ENCODE measurements at places on chromosomes 16 and 17.
A peak's percentile ranks its signal among the peaks of the same experiment; 100 is the strongest.

DNA sequence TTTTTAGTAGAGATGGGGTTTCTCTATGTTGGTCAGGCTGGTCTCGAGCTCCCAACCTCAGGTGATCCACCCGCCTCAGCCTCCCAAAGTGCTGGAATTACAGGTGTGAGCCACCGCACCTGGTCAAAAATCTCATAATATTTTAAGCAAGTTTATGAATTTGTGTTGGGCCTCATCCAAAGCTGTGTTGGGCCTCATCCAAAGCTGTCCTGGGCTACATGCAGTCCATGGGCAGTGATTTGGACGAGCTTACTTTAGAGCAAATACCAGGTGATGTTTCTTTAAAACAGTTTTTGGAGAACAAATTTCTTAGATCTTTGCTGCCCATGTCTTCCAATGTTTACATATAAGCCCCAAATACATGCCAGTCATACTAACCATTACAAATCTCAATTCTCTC, 84.4 kb upstream of the C17orf78 start:
- no peak for DNase-seq

DNA sequence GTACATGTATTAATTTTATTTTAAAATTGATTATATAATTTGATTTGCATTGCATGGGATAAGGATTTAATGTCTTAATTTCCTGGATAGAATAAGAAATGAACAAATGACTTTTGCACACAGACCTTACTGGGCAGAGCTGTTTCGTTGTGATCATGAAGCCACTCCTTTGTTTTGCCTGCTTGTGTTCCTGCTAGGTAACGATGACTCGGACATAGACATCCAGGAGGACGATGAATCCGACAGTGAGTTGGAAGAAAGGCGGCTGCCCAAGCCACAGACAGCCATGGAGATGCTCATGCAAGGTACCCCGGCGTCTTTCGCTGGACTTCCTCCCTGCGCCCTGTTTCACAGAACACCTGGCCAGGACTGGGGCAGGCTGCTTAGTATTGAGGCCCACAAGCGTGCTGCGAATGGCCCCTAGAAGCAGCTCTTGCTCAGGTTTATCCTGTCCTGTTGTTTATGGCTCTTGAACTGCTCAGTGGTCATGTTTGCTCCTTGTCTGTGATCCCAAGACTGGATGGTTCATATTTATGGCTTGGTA, 29.6 kb downstream of the CLUAP1 start:
- DNase-seq = no peak

DNA sequence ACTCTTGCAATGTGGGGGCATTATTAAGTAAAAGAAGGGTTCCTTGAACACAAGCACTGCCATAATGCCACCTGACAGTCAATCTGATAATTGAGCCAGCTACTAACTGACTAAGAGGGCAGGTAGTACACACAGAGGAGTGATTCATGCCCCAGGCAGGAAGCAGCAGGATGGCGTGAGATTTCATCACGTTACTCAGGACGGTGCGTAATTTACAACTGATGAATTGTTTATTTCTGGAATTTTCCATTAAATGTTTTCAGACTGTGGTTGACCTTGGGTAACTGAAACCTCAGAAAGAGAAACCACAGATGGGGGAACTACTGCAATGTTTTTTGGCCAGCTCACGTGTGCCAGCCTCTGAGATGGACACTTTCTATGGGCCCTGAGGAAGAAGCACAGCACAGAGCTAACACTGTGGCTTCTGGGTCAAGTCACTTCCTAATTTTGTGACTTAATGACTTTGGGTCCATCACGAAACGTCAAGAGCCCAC, 46.7 kb downstream of the C17orf67 start:
- DNase-seq = peak; percentile 13

- DNase-seq = no peak
Observed at GRCh38 chr16:138049-138417, 440 bp downstream of the NPRL3 start.

DNA sequence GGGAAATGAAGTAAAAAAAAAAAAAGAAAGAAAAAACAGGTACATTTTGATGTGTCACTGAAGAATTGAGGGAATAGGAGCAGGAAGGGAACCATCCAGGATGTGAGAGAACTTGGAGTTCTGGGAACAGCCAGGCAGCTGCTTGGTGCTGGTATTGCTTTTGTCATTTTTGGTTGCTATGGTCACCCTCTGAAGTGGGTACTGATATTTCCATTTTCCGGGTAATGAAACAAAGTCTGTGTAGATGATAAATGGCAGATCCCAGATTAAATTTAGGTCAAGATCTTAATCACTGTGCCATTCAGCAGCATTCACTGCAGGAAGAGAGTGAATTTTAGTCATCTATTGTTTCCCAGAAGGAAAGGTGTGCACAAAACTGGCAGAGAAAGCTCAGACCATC, 93.6 kb downstream of the ABCA8 start:
- DNase-seq = no peak

- no peak for DNase-seq
Observed at GRCh38 chr16:29915590-29916247, 10.3 kb downstream of the KCTD13 start.

GRCh38 chr16:81848306-81848853, 69.3 kb downstream of the PLCG2 start:
- DNase-seq = no peak

GRCh38 chr16:8179615-8180014, 410.7 kb downstream of the TMEM114 start:
- no peak for DNase-seq

GRCh38 chr17:3710951-3711383, 12.7 kb upstream of the HASPIN start:
- no peak for DNase-seq

DNA sequence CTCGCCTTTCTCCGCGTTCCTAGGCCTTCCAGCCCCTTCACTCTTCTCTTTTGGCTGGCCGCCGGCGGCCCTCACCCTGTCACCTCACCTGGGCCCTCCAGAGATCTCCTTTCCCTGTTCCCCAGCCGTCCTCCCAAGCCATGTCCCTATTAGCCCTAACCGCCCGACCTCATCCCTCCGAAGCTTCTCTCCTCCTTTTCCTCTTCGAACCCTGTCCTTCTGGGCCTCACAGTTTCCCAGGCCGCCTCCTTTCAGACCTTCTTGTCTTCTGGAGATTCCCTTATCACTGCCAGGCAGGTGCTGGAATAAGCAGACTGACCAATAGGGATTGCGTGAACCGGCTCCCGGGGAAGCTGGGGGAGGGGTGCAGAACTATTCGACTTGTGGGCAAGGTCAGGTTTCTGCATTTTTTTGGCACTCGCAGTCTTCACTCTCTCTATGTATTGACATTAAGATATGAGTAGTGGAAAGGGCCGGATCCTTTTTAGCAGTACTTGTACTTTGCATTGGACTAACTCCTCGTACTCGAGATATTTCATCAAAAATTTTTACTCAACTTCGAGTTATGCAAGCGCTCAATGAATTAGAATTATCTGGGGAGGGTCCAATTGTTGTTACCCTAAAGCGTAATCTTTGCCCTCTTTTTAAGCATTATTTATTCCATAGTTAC, 690 bp downstream of the RHOT1 start:
- no peak for DNase-seq

- peak; percentile 20 for DNase-seq
Observed at GRCh38 chr17:33520426-33521330, 227.6 kb upstream of the ASIC2 start.

GRCh38 chr17:37246085-37246484, 129.7 kb upstream of the C17orf78 start:
- DNase-seq = no peak

- no peak for DNase-seq
Observed at GRCh38 chr17:62775876-62776275, 32.2 kb downstream of the MARCHF10 start.

- no peak for DNase-seq
Observed at GRCh38 chr16:50637716-50638602, 43.2 kb downstream of the SNX20 start.

DNA sequence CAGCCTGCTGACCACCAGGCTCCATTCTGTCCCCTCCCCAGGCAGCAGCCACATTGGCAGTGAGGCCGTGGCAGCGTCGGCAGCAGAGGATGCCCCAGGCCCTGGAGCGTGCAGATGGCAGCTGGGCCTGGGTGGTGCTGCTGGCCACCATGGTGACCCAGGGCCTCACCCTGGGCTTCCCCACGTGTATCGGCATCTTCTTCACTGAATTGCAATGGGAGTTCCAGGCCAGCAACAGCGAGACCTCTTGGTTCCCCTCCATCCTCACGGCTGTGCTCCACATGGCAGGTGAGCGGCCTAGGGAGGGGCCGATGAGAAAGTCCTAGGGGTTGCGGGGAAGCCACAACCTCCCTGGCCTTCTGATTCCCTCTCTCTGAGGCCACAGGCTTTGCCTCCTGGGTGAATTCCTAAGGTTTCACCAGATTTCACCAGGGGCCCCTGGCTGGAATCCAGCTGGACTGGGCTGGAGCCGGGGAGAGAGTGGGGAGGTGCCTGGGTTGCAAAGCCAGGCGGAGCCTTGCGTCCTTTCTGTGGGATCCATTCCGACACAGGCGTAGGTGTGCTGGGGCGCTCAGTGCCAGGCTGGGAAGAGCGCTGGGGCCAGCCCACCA, 5.9 kb downstream of the SLC16A5 start:
- no peak for DNase-seq

GRCh38 chr16:24753000-24753399, 23.5 kb downstream of the TNRC6A start:
- DNase-seq = no peak

GRCh38 chr16:66044556-66044955, 321.9 kb upstream of the CDH5 start:
- DNase-seq = no peak

DNA sequence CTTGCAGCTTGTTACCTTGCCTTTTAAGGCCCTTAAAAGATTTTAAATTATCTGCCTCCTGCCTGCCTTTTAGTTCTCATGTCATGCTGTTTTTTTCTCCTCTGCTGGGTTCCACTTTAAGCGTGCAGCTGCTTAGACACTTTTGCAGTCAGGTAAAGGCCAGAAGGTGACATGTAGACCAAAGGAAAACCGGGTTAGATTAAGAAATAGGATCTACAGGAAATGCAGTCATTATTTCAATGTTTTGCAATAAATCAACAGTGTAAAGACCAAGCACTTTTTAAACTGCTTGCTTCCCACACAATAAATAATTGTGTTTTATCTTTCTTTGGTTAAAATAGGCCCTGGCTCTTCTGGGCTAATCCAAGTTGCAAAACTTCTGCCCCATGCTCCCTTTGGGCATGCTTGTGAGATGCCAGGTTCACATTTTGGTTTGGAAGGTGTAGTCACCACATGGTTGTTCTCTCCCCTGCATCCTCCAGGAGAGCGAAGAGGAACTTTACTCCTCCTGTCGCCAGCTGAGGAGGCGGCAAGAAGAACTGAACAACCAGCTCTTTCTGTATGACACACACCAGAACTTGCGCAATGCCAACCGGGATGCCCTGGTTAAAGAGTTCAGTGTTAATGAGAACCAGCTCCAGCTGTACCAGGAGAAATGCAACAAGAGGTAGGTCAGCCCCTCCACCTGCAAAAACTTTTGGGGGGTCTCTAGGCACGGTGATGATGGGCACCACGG, 54.9 kb downstream of the SDR42E1 start:
- DNase-seq = no peak

GRCh38 chr16:75818491-75818890, 92.2 kb upstream of the CPHXL start:
- no peak for DNase-seq

DNA sequence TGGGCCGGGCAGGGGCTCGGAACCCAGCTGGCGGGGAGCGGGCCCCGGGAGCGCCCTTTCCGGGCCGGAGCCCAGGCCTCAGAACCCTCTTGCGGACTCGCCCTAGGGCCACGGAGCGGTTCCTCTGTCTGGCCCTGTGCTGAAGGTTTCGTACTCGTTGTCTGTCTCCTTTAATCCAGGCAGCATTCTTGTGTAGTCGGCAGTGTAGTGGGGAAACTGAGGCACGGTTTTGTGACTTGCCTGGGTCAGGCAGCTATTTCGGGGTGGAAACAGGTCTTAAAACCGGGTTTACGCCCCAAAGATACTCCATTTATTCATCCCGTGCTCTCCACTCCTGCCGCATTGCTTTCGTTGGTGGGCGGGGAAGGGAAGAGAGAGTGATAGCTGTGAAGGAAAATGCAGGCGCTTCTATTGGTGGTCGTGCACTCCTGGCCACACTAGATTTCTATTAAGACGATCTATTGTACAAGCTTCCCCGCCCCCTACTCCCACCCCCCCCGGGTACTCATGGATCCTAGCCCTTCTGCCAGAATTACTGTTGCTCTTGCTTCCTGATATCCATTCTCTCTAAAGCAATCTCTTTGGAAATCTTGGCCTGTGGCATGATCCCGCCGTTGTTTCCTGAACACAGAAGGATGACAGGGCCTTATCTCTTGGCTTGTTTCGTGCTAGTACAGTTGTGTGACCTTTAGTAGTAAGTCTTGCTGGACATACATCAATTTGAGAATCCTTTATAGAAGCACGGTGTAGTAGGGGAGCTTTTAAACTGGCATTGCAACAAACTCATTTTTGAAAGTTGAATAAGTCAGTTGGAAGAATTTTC, 751 bp downstream of the DCAF7 start:
- DNase-seq = no peak

DNA sequence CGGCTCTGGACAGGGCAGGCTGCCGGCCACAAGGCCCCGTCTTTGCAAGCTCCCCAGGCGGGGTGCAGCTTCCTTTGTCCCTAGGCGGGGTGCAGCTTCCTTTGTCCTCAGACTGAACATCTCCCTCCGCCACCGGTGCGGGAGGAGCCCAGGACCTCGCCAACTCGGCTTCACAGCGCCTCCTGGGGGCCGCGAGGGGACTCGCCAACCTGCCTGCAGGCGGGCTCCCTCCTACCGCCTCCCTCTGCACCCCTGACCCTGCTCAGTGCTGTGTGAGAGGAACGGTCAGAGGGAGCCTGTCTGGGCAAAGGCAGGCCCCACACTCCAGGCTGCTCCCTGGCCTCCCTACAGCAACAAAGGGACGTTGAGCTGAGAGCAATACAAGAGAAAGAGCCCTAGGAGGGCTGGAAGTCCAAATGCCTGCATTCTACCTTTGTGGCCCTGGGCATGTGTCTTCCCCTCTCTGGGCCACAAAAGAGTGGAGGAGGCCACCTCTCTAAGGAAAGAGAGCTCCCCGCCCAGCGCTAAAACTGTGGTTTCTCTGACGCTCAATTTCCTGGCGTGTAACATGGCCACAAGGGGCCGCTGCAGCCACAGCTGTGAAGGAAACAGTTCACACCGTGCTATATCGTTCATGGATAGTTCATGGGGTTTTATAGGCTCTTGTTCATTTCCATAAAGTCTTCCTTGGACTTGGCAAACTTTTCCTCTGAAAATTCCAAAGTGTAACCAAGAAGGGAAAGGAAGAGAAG, 20.9 kb upstream of the KRT19 start:
- DNase-seq = peak; percentile 66

- DNase-seq = no peak
Observed at GRCh38 chr16:68399456-68399855, 48.9 kb downstream of the SMPD3 start.

DNA sequence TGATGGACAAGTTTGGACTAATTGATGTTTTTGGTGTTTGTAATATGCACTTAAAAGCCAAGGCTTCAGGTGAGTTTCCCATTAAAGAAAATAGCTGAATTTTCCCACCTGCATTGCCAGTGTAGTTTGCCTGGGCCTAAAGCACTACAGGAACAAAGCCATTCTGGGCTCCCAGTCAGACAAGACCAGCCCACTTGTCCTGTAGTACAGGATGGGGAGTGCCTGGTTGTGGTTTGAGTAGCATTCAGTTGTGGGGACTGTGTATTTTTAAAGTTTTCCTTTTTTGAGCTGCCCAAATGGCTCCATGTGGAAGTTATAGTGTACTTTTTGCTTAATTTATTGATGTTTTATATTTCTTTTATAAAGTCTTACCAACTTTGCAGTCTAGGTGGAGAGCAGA, 91.7 kb downstream of the TANGO6 start:
- no peak for DNase-seq

GRCh38 chr16:58196898-58197313, 1.0 kb downstream of the CSNK2A2 start:
- DNase-seq = no peak

GRCh38 chr16:67560827-67561342, 1.4 kb upstream of the CTCF start:
- DNase-seq = no peak
